ENCODE measurements at places on chromosomes 7 and 10.

- no peak for DNase-seq
These were observed 37.0 kb downstream of the WNT2 start for GRCh38 chr7:117285826-117286225.

DNA sequence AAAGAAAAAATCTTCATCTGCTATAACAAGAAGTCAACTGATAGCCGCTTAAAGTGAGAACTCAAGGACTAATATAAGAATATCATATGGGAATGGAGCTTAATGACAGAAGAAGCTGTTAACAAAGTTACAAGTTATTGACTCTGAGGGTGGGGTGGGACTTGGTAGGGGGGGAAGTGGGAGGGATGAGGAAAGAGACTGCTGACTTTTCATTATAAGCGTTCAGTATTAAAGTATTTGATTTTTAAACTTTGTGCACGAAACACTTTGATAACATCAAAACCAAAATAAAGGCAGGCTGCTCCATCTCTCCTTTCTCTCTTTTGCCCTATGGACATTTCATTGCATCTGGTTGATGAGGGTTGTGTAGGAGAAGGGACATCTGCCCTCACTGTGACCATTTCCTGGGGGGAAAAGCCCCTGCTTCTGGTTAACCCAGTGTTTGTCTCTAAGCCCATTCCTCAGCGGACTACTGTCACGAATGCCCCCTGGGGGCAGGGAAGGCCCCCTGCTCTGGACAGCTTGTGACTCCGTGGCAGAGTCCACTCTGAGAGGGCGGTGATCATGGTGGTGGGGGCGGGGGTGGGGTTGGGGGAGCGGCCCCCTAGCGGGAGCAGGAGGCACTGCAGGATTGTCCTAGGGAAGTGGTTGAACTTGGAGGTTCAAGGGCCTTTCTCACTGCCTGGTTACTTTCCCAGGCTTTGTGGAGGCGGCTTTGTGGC is 17.4 kb downstream of the SLC13A4 start:
- DNase-seq = peak; percentile 31

DNA sequence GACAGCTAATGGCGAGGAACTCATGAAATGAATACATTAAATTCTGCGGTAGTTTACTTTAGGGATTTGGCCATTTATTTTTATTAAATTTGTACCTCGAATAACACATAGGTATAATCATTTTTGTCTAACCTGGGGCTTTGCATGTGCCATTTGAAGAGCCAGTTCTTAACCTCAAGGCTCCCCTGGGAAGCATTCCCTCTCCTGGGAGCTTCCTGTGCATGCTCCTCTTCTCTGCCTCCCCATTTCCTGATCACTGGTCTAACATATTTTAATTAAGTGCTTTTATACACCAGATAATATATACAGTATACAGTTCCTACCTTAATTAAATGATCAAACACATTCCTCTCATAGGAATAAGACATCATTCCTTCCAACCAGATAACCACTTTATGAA is 183.9 kb upstream of the FZD1 start:
- no peak for DNase-seq

GRCh38 chr7:1902231-1902855 is 232.3 kb downstream of the ELFN1 start:
- DNase-seq = no peak

GRCh38 chr10:91684841-91685240 is 52.0 kb upstream of the PPP1R3C start:
- no peak for DNase-seq

- DNase-seq = no peak
These were observed 38.1 kb upstream of the XPNPEP1 start for GRCh38 chr10:109961174-109962001.

DNA sequence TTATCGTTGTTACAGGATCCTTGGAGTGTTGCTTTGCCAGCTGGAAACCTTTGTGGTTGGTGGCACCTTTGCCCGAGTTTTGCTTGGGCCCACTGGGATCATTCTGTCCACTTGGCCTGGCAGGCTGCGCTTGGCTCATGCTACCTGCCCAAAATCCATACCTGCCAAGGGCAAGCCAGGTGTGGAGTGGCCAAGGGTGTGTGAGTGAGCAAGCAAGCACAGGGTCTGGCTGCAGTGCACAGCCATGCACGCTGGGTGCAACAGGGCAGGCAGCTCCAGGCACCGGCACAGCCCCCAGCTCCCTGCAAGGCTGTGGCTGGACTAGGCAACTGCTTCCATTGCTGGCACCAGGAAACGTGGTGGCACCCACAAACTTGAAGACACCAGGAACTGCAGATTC is 421.8 kb downstream of the ARL4A start:
- DNase-seq = no peak

DNA sequence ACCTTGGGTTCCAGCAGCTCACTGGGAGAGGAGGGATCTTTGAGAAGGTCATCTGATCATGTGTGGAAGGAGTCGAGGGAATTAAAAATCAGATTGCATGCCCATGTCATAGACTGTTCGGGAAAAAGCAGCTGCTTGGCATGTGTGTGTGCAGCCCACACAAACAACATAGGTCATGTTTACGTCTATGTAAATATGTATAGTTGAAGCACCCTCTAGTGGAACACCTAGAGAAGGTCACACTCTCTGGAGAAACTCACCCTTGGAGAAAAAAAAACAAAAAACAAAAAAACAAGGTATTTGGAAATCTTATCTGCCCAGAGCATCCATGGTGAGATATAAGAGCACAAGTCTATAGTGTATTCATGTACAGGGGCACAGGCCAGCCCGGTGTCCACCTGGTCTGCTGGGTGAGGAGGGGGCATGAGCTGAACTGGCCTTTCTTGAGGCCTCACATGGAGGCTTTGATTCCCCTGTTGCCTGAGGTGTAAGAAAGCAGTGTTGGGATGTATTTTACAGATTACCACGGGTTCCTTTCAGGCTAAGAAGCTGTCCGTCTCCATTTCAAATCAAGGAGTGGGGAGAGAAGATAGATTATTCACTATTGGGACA is 98.0 kb downstream of the NPY start:
- DNase-seq = peak; percentile 62

- no peak for DNase-seq
These were observed 14.1 kb upstream of the MYH16 start for GRCh38 chr7:99258501-99258900.

DNA sequence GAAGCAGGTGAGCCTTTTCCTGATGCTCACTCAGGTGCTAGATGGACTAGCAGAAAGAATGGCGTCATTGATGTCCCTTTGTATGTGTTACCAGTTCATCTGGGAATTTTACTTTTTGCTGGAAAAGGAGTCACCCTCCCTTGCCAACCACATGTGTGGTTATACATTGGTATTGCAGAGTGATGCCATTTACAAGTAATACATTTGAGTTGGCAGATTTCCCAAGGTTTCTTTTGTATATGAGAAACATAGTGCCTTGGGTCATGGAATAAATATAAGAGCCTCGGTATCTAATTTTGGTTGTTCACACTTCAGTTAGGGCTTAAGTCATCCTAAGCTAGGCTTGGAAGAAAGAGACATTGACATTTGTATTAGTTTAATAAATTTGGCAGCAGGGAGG is 10.4 kb upstream of the ATXN7L1 start:
- no peak for DNase-seq

GRCh38 chr10:27366769-27367168 is 126.2 kb upstream of the ACBD5 start:
- no peak for DNase-seq

DNA sequence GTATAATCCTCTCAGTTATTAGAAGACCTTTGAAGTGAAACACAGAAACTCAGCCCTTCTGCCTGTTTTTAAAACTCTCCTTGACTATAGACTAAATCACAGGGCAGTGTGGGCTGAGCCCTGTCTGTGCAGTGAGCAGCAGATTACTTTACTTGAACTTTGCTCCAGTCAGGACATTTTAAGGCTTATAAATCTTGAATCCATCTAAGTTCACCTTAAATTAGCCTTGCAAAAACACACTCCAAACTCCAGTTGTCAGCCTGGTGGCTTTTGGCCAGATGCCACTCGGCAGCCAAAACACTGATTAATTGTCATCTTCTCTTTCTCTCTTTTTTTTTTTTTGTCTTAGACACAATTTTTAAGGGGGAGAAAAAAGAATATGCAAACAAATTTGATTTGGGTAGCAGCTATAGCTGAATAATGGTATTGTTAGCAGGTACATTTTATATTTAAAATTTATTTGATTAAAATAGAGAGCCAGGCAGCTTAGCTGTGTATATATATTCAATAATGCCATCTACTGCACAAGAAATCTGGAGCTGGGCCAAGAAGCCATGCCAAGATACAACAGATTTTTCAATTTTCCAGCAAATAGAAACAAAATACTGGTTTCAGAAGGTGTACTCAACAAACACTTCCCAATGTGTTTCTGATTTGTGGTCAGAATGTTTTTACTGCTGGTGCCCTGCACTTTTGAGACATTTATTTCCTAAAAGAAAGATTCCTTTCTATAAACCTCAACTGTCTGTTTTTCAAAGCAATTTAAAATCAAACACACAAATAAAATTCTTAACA is 247.7 kb downstream of the TFEC start:
- DNase-seq = no peak

GRCh38 chr7:2104716-2105115 is 128.0 kb downstream of the MAD1L1 start:
- no peak for DNase-seq

- peak; percentile 2 for DNase-seq
These were observed 433.6 kb downstream of the NRG3 start for GRCh38 chr10:82308641-82309040.

DNA sequence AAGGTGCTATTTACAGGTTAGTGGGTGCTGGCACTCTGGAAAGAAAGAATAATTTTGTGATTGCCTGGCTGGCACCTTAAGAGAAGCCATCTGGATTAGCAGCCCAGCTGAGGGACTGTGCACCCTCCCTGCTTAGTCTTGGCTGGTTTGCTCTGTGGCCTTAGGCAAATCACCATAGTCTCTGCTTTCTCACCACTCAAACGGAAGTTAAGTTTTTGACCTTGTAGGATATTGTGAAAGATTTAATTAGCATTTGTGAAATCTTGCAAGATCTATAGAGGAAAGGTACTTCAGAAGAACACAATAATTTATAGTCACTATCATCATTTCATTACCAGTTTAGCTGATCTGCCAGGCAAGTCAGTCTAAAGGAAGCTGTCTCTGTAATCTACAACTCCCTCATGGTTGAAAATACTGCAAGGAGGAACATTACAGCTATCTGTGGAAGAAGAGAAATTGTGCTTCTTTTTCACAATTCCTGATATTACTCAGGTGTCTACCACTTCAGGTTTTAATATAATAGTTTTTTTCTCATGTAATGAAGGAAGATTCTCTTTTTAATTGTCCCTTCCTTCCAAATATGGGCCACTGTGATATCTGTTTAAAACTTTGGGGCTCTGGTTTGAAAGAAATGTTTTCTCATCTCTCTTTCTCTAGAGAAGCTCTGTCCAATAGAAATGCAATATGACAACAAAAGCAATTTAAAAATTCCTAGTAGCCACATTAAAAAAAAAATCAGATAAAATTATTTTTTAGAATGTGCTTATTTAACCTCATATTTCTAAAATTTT is 219.6 kb downstream of the PTEN start:
- peak; percentile 90 for DNase-seq

DNA sequence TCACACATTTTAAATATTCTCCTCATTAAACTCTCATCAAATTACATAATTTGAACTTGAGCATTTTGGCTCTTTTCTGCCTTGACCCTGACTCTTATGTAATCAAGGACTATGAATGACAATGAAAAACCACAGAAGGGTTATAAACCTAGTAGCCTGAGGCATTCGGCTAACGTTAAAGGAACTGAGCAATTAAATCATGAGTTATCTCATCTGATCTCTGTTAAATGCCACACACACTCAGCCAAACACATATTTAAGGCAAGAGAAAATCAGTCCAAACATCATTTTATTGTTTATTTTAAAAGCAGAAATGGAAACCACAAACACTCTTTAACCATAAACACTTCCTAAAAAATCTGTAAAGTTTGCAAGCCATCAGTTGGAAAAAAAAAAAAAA is 204.3 kb downstream of the DGKI start:
- no peak for DNase-seq

DNA sequence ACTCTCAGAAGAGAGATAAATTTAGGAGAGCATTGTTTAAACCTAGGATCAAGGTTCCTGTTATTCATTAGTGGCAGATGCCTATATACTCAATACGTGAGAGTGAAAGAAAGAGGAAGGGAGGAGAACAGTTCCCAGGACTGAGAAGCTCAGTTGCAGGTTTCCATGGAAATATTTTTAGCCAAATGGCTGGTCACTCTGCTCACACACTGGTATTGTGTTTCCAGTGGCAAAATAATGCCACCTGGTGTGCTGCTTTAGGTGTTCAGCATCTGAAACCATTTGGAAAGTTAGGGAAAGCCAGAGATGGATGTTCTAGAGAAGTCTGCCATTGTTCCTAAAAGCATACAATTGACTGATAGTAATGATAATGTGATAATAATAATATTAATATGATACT is 827.7 kb downstream of the SORCS3 start:
- no peak for DNase-seq

DNA sequence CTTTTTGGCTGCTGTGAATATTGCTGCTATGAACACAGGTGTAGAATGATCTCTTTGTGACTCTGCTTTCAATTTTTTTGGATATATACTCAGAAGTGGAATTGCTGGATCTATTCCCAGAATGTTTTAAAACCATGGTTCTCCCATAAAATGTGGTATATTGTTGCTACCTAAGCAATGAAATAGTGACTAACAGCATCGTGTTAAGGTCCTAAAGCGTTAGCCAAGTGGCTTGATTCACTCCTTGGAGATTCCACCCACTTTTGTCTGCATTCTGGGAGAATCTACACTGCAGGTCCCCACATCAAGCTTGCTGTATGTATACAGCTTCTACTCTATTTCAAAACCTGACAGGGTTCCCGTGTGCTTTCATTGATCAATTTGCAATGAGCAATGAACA is 105.6 kb downstream of the CDK6 start:
- DNase-seq = no peak

GRCh38 chr7:8151161-8151725 is 110.7 kb downstream of the ICA1 start:
- DNase-seq = no peak

DNA sequence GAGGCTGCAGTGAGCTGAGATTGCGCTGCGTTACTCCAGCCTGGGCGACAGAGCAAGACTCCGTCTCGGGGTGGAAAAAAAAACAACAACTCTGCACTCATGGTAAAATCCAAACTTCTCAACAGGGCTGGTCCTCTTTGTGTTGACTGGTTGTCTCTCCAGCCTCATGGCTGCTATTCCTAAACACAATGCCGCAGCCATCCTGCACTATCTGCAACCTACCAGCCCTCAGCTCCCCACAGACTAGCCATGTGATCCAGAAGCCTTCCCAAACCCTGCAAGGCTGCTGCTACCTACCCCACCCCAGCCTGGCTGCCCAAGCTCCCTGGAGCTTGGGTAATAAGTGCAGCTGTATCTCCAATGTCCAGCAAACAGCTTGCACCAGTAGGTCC is 11.7 kb downstream of the ZYX start:
- no peak for DNase-seq

DNA sequence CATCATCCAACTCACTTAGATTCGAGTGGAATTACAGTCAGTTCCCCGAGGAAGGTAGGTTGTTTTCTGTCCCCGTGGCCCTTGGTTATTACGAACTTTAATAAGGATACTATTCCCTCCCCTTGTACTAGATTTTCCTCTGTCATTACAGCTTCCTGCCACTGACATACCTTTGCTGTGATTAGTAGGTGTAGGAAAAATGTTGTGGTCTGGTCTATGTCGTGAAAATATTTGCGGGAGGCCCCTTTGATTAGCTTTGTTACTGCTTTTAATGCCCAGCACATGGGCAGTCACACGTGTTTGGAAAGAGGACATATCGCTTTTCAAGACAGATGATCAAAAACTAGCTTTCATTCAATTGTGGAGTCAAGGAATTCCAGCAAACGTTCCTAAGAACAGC is 92.2 kb downstream of the GATA3 start:
- DNase-seq = no peak
